SJSA1 (cell line): ENCODE measurements at places on chromosomes 2 and 18.

DNA sequence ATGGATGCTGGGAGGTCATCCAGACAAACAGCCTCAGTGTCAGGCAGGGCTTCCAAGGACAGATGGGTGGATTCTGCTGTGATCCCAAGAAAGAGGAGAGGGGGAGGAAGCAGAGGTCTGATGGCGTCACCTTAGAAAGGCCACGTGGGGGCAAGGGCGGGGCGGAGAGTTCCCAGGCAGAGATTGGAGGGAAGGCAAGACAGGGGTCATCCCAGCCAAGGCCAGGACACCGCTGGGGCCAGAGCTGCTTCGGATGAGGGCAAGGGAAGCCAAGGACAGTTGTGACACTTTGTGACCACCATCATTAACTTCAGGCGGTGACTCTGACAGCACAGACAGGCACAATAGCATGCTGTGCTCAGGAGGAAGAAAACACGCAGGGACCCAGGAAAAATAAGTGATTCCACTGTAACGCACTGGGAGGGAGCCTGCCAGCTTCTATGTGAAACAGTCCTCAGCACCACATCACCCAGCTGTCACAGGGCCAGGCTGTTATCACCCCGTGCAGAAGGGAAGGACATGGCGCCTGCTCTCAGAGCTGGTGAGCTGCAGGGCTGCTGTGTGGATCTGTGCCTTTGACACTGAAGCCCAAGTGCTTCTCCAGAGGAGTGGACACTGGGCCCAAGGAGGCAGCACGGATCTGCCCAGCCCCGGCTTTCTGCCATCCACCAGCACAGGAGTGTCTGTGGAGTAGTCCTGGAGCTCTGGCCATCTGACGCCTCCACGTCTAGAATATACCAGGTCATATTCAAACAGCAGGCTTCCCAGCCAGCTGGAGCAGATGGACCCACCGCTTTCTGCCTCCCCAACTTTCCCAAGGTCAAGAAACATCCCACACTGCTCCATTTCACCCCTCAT, 204.1 kb downstream of the NDUFA10 start:
- H3K27ac ChIP-seq, result no peak overlapping the region
- no peak overlapping the region for H3K4me3 ChIP-seq
- H3K4me1 ChIP-seq, result no peaks in the 10 kb centered on the region
- DNase-seq, result peak; percentile 34

DNA sequence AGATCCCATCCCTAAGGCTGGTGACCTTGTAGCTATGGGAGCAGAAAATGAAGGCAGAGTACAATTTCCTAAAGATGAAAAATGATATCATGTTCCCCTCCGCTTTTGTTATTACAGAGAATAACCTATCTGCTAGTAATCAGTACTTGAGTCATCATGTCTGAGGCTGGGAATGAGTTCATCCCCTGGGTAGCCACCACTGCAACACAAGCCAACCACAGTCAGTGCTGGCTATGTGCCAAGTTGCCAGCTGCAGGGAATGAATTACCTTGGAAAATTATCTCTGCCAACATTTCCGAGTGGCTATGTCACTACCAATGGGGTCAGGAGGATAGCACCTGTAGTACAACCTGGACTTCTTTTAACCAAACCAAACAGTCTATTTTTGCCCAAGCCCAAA, 1094.7 kb upstream of the DDX18 start:
- no peak for DNase-seq
- no peak overlapping the region for H3K27ac ChIP-seq
- H3K36me3 ChIP-seq, result no peaks in the 10 kb centered on the region

DNA sequence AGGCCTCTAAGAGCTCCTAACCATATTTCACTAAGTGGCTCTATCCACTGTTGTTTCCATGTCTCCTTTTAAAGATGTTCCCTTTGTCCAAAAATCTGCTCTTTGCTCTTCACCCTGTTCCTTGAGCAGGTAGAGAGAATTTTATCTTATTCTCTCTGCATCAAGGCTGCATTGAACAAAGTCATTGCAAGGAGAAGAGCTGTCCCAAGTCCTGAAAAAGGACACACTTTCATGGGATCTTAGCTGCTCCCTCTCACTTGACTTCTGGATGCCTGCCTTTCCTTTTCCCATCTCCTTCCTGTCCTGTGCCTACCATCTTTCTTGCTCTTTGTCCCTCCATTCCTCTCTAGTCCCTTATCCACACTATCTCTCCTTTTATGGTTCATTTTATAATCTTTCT, 235.2 kb upstream of the THSD7B start:
- H3K27ac ChIP-seq, result no peak overlapping the region
- no peak for DNase-seq
- H3K4me3 ChIP-seq, result no peak overlapping the region
- no peaks in the 10 kb centered on the region for H3K27me3 ChIP-seq
- H3K4me1 ChIP-seq, result no peaks in the 10 kb centered on the region
- H3K36me3 ChIP-seq, result no peaks in the 10 kb centered on the region

DNA sequence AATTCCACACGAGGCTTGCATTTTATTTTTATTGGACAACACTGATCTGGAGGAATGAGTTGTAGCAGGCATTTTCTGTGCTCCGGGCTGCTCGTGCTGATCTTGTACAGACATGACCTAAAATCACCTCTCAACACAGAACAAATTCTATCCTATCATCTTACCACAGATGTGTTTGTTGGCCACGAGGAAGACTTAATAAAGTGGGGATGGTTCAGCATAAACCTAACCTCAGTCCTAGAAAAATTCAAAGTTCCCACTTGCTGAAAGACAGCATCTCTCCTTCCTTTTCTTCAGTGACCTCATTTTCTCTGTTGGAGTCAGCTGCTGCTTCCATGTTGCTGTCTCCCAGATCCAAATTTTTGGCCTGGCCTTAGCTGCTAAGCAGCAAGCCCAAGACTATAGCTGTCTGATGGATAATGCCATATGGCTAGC, 45.3 kb downstream of the RBKS start:
- no peaks in the 10 kb centered on the region for H3K27me3 ChIP-seq
- H3K27ac ChIP-seq, result no peak overlapping the region
- H3K4me1 ChIP-seq, result no peaks in the 10 kb centered on the region
- no peaks in the 10 kb centered on the region for H3K36me3 ChIP-seq

GRCh38 chr2:144516411-144516980, 3.4 kb downstream of the ZEB2 start:
- DNase-seq, result no peak
- H3K27me3 ChIP-seq, result no peaks in the 10 kb centered on the region
- peak overlapping the region; percentile 95 for H3K4me3 ChIP-seq
- peaks cover 12% of the 10 kb centered on the region for H3K36me3 ChIP-seq
- peaks cover 61% of the 10 kb centered on the region for H3K4me1 ChIP-seq

DNA sequence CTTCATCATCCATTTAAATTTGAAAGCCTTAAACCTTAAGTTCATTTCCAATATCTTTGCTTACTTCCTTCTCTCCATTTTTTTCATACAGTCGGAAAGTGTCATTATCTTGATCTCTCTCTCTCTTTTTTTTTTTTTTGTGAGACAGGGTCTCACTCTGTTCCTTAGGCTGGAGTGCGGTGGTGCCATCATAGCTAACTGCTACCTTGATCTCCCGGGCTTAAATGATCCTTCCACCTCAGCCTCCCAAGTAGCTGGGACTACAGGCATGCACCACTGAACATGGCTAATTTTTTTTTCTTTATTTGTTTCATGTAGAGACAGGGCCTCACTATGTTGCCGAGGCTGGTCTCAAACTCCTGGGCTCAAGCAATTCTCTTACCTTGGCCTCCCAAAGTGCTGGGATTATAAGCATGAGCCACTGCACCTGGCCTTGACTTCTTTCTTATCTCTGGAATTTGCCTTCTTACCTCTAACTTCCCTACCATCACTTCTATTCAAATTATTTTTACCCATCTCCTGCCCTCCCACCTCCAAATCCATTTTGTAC, 222.2 kb downstream of the MYCN start:
- H3K27ac ChIP-seq, result no peak overlapping the region
- DNase-seq, result no peak
- H3K4me1 ChIP-seq, result no peaks in the 10 kb centered on the region
- H3K36me3 ChIP-seq, result no peaks in the 10 kb centered on the region
- H3K4me3 ChIP-seq, result no peak overlapping the region
- H3K27me3 ChIP-seq, result no peaks in the 10 kb centered on the region

GRCh38 chr2:150485114-150485870, 2.2 kb downstream of the RND3 start:
- DNase-seq, result peak; percentile 76
- peak overlapping the region; percentile 91 for H3K27ac ChIP-seq
- H3K27me3 ChIP-seq, result no peaks in the 10 kb centered on the region; the same call in 1 of the 2 replicates
- peaks cover 50% of the 10 kb centered on the region for H3K4me1 ChIP-seq

DNA sequence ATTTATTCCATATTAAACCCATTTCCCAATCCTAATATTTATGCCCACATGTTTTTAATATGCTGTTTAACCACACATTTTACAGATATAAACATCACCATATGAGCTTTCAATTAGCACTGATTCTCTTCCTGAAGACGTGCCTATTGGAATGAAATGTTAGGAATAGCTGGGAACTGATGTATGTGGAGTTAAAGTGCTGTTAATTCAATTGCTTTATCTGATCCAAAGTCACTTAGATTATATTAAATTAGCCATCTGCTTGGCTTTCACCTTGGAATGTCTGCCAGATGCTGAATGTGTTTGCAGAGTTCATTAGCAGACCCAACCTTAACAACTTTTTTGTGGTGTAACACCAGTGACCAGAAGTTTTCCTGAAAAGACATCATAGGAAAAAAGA, 942.9 kb upstream of the KLHL29 start:
- no peak overlapping the region for H3K27ac ChIP-seq
- no peaks in the 10 kb centered on the region; the same call in 1 of the 2 replicates for H3K27me3 ChIP-seq
- no peak for DNase-seq
- H3K36me3 ChIP-seq, result no peaks in the 10 kb centered on the region
- no peaks in the 10 kb centered on the region for H3K4me1 ChIP-seq

GRCh38 chr18:21179590-21180220, 62.3 kb upstream of the GREB1L start:
- H3K36me3 ChIP-seq, result no peaks in the 10 kb centered on the region
- DNase-seq, result peak; percentile 52
- no peaks in the 10 kb centered on the region for H3K27me3 ChIP-seq
- no peak overlapping the region for H3K27ac ChIP-seq
- no peaks in the 10 kb centered on the region for H3K4me1 ChIP-seq

- H3K27me3 ChIP-seq, result no peaks in the 10 kb centered on the region
- no peak overlapping the region for H3K27ac ChIP-seq
- no peaks in the 10 kb centered on the region for H3K4me1 ChIP-seq
- no peak overlapping the region for H3K4me3 ChIP-seq
- H3K36me3 ChIP-seq, result no peaks in the 10 kb centered on the region
These were observed 529.2 kb upstream of the LINC00305 start for GRCh38 chr18:64678048-64678447.

- H3K4me3 ChIP-seq, result no peak overlapping the region
- H3K27ac ChIP-seq, result peak overlapping the region; percentile 69
- no peaks in the 10 kb centered on the region for H3K27me3 ChIP-seq
- H3K36me3 ChIP-seq, result no peaks in the 10 kb centered on the region
- DNase-seq, result peak; percentile 79
These were observed 47.5 kb downstream of the ZFP36L2 start for GRCh38 chr2:43178602-43179542.

GRCh38 chr18:49738721-49739120, 74.6 kb downstream of the ACAA2 start:
- peaks cover 17% of the 10 kb centered on the region for H3K4me1 ChIP-seq
- H3K27me3 ChIP-seq, result no peaks in the 10 kb centered on the region
- DNase-seq, result no peak
- no peaks in the 10 kb centered on the region for H3K36me3 ChIP-seq
- no peak overlapping the region for H3K27ac ChIP-seq
- H3K4me3 ChIP-seq, result no peak overlapping the region

DNA sequence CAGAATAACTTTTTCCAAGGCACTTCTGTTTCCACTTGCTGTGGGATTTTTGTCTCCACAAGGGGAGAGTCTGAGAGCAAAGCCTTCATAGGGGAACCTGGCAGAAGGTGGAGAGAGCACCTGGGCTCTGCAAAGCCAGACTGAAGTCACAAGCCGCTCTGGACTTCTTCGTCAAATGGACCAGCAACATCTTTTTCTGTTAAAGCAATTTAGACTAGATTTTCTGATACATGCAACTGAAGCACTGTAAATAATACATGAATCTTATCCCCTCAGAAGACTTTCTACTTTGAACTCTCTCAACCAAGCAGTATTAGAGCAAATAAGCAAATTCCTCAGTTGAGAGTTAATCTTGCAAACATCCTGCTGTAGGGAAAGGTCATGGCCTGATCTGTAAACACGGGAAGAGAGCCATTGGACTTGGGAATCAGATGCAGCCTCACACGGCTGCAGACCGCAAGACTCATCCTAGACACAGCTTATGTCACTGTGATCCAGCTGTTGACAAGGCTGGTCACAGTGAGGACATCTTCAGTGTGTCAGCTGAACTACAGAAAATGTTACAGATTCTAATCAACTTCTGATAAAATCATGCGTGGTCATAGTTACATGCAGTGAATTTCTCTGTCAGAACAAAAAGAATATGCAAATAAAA, 3.2 kb downstream of the SH3YL1 start:
- no peak overlapping the region for H3K4me3 ChIP-seq
- peak; percentile 19 for DNase-seq
- peaks cover 11% of the 10 kb centered on the region for H3K4me1 ChIP-seq
